OCI-M1 (cell line): ENCODE measurements at places on chromosomes 7 and 10.

DNA sequence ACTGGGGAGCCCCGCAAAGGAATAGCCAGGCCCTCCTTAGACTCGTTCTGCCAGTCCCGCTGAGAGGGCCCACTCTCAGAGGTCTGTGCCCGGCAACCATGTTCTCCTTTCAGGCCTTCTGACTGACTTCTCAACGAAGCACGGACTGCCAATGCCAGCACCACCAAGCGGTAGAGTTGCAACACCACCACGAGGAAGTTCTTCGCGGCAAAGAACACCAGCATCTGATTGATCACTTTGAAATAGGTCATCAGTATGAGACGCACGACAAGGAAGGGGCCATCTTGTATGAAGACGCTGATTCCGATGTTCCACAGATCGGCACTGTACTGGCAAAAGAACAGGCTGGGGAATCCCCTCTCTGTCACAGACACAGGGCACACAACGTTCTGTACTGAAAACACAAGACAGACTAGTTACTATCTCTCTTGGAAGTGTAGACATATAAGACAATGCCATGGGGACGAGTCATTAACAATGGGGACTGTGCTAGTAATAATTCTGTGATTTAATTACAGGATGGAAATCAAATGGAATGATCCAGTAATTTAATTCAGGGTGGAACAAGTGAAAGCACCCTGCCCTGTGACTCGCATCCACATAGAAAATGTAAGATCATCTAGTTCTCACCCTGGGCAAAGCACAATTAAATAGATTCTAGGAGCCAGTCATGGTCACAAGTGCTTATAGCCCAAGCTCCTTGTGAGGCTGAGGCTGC, 42.7 kb downstream of the TMEM26 start:
- DNase-seq = no peak

- DNase-seq = no peak
Observed at GRCh38 chr7:108347616-108348015, 108.6 kb downstream of the NRCAM start.

- no peak for DNase-seq
Observed at GRCh38 chr10:63712717-63713115, 191.5 kb downstream of the REEP3 start.

GRCh38 chr7:70554646-70555045, 577.3 kb upstream of the GALNT17 start:
- no peak for DNase-seq

GRCh38 chr7:125681508-125681907, 751.9 kb upstream of the POT1 start:
- DNase-seq = no peak

- DNase-seq = peak; percentile 18
Observed at GRCh38 chr7:5450549-5451327, 27.1 kb upstream of the TNRC18 start.

DNA sequence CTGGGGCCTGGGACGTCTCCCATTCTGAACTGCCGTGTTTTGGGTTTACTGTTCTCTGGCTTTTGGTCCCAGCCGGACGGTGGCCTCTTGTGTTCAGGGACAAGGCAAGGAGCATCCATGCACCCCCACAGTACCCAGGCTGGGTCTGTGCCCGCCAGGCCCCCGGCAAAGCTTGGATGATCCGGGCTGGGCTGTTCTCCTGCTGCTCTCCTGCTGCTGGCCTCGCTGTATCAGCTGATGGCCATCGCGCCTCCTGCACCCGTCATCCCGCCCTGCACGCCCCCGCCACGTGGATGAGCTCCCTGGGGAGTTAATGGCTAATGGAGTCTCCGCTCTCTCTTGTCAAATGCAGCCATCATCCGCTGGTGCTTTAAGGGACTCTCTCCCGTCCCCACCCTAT, 14.9 kb upstream of the PSMG3 start:
- DNase-seq = no peak

DNA sequence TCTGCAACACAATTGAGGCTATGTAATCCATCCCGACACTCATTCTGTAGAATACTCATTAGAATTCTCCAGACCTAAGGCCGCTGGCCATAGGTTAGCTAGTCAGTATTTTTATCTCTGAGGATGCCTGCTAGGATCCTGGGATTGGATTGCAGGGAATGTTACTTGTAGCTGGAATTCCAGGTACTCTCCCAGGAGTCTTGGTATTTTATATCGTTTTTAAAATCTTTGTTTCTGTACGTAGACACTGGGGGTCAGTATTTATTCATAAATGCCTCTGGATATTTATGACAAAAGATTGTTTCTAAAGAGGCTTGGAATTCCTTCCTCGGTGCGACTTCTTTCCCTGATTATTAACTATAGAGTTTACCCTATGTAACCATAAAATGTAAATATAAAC, 40.1 kb downstream of the BPGM start:
- DNase-seq = peak; percentile 7

- DNase-seq = no peak
Observed at GRCh38 chr10:78663721-78664120, 405.0 kb upstream of the ZMIZ1 start.

DNA sequence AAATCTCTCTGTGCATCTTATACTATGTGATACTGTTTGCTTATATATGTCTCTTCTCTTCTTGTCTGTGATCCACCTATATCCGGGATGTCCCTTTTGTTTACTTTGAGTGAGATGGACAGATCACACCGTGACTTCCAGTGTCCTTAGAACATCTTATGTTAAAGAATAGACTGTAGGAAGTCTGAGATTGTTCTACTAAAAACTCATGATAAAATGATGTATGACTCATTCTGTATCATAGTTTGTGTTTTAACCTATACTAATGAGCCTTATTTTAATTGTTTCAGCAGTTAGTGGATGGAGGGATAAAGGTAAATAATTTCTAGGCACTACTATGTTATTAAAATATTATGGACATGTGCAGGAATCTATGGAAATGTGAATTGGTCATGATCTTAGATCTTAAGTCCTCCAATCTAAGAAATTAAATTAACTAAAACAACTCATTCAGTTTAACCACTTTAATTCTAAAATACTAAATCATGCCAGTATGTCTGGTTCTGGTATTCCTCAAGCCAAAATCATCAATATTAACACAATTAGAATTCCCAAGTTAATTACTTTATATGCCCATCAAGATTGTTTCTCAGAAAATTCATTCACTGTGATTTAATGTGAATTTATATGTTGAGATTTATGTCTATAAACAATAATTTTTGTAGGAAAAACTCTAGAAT, 32.0 kb downstream of the ITGB8 start:
- no peak for DNase-seq

DNA sequence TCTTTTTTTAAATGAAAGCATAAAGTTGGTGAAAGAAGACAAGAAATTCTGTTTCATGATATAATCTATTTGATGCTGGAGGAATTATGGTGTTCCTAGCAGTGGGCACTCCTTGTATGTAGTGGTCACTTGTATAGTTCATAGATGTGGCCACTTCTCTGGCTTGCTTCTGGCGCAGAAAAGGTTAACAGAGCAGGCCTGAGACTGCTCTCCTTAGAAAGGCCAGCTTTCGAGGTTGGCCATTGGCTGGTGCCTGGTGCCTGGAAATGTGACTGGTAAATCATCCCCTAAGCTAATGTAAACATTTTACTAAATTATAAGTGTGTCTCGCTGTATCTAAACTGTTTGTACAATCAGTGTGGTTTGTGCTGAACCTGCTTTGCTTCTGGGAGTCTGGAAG, 276.1 kb downstream of the PHTF2 start:
- DNase-seq = no peak

DNA sequence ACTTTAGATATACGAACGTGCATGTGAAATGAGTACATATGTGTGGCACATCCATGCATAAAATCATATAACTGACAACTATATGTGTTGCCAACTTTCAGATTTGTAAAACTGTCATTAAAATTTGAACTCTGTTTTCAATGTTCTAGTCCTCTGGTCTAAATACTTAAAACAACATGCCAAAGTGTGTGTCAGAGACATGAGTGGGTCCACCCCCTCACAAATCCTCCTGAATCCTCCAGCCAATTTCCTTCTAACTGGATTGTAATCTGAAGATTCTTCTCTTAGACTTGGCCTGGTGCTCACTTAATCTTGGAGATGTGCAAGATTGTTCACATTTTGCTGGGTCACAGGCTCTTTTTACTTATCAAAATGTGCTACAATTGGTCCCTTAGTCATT, 184.1 kb downstream of the RELN start:
- no peak for DNase-seq

DNA sequence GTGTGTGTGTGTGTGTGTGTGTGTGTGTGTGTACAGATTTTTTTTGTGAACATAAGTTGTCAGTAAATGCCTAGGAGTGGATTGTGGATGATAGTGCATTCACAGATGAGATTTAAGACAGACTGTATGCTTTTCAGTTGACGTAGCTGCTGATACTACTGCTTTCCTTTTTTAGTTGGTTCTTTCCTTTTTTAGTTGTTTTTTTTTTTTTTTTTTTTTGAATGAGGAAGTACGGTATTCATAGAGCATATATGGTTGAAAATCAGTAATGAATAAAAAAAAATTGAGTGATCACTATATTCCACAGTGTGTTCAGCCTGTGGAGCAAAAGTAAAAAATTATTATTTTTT, 80.5 kb downstream of the RBM33 start:
- no peak for DNase-seq

GRCh38 chr7:2381881-2382509, 21.4 kb upstream of the CHST12 start:
- no peak for DNase-seq

DNA sequence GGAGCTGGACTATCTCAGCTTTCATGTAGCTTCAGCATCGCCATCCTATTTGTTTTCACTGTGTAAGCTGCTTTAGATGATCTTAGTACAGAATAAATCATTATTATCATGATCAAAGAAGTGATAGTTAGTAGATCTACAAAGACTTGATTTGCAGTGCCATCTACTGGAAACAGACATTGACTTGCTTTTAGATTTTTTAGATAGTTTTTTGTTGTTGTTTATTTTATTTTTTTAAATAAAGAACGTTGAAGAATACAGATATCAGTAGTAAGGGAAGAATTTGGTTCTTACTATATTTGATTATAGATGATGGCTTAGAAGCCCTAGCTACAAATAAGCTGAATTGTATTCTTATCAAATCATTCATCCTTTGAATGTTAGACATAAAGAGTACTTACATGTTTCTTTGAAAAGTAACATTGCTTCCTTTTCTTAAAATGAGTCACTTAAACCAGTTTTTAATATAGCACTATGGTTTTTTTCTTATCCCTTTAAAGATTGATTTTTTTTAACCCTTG, 6.3 kb upstream of the SFMBT2 start:
- DNase-seq = peak; percentile 68

DNA sequence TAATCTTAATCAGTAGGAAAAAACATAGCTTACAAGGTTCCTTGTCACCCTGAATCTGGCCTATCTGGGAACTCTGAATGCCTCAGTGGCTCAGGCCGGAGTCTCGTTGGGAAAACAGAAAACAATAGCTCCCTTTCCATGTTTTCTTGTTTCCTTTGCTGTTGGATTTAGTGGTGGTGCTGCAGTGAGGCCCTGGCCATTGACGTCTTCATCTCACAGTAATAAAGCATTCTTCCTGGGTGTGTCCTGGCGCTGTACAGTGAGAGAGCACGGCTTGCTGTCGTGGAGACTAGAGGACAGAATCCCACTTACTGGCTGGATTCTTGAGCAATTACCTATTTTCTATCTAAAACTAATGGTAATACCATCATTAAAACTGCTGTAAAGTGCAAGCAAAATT, 1.3 kb upstream of the SPOCK2 start:
- no peak for DNase-seq

GRCh38 chr10:68348265-68348741, 15.6 kb upstream of the PBLD start:
- DNase-seq = peak; percentile 69

DNA sequence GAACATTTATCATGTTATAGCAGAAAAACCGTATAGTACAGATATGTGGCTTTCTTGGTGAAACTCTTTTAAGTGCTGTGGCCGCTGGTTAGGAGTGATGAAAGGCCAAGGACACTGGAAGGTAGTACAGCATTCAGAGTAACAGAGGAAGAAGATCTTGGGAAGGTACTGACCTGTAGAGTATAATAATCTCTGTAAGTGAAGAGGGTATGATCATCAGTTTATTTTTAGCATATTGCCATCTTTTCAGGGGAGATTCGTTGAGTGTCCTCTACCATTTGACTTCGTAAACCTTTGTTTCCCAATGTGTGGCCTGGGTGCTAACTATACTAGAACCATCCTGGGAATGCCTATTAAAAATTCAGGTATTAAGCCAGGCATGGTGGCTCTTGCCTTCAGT, 44.6 kb downstream of the WAC start:
- no peak for DNase-seq

GRCh38 chr10:113027574-113028455, 77.8 kb downstream of the TCF7L2 start:
- DNase-seq = no peak

- DNase-seq = no peak
Observed at GRCh38 chr10:102208311-102209035, 17.6 kb upstream of the ELOVL3 start.

DNA sequence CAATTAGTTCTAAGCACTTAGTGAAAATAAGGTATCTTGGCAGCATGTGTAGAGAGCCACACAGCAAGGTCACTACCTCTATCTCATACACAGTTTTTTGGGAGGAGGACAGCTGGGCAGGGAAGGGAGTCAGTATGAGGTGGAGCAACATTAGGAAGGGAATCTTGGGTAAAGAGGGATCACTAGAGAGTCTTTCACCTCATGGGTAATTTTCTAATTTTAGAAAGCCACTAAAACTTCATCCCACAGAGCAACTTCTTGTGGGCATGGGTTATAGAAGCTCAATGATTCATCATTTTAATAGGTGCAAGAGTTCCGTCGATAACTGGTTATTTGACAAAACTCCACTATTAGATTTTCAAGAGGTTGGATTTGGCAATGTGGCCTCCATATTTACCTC, 2.5 kb downstream of the NRAP start:
- no peak for DNase-seq

- no peak for DNase-seq
Observed at GRCh38 chr10:131825150-131825848, 75.5 kb upstream of the PPP2R2D start.

DNA sequence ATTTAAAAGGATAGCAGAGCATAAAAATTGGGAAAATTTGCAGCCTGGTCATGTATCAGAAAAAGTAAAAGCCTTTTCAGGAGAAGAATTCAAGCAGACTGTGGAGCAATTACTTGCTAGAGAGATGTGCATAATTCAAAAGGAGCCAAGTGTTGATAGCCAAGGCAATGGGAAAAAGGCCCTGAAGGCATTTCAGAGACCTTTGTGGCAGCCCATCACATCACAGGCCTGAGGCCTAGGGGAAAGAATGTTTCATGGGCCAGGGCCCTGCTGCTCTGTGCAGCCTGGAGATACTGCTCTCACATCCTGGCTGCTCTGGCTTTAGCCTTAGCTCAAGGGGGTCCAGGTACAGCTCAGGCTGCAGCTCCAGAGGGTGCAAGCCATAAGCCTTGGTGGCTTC, 152.9 kb downstream of the MAGI2 start:
- DNase-seq = no peak

DNA sequence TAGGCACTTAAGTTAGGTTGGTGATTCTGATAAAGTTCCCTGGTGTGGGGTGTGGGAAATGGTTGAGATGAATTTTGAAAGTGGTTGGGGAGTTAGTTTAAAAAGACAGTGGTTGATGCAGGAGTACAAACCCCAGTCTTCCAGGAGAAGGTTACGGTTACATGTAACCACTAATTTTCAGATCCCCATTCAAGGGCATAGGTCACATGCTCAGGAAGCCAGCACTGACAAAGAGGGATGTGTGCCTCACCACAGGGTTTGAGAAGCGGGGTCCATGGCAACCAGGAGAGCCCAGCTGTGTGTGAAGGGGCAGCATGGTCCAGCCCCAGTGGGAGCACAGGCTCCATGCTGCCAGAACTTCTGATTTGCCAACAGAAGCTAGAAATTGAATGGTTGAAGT, 144.2 kb downstream of the MDFIC start:
- no peak for DNase-seq
